ENCODE measurements at places on chromosomes 13 and 19.
A peak's percentile ranks its signal among the peaks of the same experiment; 100 is the strongest.

DNA sequence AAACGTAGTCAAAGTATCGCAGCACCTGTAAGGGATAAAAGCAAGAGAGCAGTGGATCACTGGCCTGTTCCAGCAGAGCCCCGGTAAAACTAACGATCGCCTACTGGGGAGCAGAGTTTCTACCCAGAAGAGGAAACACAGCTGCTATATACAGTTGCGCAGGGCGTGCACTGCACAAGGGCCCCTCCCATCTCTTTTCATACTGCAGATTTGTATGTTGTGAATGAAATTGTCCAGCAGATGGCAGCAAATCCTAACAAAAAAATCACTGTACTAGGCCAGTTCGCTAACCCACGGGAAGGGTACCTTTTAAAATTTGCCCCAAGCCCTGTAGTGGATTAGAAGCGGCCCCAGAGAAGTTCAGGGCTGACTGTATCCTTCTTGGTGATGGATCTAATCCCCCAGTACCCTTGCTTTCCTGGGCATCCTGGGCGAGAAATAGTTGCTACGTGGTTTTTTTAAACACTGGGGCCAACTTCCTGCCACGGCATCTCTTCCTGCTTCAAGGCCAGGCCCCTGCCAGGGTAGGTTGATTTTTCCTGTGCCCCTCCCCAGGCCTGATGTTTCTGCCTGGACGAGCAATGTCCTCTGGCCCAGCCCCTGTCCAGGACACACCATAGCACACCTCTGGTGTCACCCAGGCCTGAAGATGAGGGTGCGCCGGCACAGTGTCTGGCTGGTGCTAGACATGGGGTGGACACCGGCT lies 127.0 kb downstream of the IER2 start:
- DNase-seq: peak; percentile 73

DNA sequence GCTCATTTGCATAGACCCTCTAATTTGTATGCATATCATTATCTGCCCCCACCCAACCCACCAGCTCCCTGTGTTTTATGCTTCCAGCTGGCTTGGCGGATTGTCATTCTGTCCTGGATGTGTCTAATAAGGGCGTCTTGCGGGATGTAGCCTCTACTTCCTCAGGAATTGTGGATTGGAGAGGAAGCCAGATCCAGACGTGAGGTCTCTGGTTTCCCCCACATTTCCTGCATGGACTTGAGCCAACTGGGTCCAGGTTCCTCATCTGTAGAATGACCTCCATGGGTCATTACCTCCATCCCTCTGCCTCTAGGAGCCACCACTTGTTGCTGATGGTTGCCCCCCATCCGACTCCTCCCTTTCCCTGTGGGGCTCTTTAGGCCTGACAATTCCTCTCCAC lies 7.3 kb downstream of the TNFSF14 start:
- DNase-seq: no peak

- DNase-seq: peak; percentile 20
These were observed 3.4 kb downstream of the BSG start for GRCh38 chr19:575527-576506.

- DNase-seq: no peak
These were observed 6.0 kb upstream of the FFAR1 start for GRCh38 chr19:35341565-35342225.

DNA sequence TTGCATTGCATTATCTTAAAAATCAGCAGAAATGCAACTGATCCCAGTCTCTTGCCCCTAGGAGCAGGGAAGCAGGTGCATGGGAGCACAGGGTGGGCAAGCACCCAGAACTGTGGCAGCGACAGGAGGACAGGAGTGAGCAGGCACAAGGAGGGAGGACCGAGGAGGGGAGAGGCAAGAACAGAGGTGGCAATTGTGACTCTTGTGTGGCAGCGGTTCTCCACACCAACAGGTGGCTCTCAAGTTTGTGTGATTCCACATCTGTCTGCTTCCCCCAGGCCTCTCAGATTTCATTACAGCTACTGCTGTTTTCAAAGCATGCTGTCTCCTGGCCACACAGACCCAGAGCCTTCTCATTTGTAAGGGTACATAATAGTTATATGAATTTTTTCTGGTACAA lies 108.5 kb downstream of the STK24 start:
- no peak for DNase-seq

- no peak for DNase-seq
These were observed 18.2 kb upstream of the AKAP8 start for GRCh38 chr19:15397782-15398181.

GRCh38 chr13:24119626-24120508 lies 40.7 kb upstream of the SPATA13 start:
- DNase-seq: no peak

GRCh38 chr13:44894001-44894770 lies 95.1 kb downstream of the NUFIP1 start:
- no peak for DNase-seq

- DNase-seq: no peak
These were observed 144.4 kb upstream of the WASF3 start for GRCh38 chr13:26412936-26413716.

DNA sequence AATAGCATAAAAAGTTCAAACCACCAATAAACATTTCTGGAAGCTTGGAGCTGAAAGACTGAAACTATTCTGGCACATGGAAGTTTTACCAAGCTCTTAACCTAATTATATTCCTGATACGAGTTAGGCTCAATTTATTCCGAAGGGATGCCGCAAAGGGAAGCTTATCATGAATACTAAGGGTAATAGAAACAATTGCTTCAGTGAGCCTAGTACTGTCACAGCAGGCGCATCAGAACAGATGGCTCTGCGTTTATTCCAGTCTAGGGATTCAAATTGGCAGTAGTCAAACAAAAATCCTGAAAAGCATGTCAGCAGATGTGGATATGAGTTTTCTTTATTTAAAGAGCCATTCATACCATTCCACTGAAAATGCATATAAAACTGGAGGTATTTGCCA lies 779.5 kb downstream of the GPC5 start:
- no peak for DNase-seq

DNA sequence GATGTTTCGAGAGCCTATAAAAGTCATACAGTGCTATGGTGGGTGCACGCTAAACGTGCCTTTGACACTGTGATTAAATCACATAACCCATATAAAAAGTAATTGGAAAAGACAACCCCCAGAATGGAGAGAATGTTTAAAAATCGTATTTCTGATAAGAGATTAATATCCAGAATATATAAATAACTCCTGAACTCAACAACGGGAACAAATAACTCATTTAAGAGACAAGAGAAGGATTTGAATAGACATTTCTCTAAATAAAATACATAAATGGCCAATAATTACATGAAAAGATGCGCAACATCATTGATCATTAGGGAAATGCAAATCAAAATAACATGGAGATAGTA lies 37.0 kb upstream of the IGFL4 start:
- no peak for DNase-seq

DNA sequence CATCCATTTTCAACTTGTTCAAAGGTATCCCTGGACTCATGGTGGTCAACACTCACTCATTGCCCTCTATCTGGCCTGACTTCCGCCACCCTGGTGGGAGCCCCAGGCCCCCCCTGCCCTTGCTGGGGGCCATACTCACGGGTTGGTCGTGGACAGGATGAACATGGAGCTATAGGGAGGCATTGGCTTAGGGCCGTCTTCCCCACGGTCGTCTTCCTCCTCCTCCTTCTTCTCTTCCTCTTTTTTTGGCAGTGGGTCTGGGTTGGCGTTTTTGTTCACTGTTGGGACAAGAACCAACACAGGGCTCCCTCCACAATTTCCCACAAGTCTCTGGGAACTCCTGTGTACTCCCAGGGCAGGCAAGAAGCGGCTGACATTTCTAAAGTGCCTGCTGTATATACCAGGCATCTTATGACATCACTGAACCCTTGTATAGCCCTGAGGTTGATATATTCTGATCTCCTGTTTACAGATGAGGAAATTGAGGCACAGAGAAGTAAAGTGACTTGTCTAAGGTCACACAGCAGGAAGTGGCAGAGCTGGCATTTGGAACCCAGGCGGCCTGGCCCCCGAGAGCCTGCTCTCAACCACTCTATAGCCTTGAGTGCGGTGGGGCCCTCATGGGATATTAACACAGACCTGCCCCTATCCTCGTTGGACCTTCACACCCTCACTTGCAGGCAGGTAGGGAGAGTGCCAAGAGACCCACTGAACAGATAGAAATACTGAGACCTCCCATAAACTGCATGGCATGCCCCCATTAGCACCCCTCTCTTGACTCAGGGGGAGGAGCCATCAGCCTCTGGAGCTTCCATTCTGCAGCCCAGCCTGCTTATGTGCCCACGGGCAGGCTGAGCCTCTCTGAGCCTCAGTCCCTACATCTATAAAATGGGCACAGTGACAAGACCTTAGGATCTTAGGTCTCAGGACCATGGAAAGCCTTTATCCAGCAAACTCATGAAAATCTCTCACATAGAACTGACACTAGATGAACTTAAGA lies 135.0 kb downstream of the IER2 start:
- no peak for DNase-seq

- DNase-seq: no peak
These were observed 155.1 kb downstream of the SUCLA2 start for GRCh38 chr13:47845981-47846380.

- no peak for DNase-seq
These were observed 369 bp upstream of the TMC4 start for GRCh38 chr19:54173359-54173699.

DNA sequence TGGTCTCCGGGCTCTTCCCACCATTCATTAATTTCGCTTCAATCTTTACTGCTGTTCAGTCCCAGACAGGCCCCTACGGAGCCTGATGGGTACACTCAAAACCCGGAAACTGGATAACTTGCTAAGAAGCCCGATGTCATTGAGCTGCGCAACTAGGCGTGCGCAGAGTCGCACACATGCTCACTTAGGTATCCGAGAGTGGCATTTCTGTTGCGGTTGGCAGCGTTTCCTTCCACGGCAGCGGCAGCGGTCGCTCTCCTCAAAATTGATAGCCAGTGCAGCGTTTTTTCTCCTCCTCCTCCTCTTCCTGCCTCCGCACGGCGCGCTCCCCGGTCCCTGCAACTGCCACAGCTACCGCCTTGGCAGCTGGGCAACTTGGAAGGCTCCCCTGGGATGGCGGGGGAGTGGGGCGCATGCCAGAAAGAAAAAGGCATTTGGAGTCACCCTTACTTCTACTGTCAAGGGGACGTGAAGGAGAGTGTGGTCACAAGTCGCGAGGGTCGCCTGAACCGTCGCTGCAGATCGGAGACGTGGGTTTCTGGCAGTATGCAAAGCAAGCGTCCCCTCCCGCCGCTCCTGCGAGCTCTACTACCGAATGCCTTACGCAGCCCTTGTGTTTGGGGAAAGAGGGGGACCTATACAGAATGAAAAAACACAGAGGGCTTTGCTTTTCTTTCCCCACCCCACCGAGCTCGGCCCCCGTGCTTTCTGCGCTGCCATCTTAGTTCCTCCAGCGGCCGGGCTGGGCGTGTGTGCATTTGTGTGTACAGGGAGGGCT lies 2.4 kb upstream of the MYCBP2 start:
- peak; percentile 97 for DNase-seq

- DNase-seq: peak; percentile 58
These were observed 301.0 kb downstream of the NDFIP2 start for GRCh38 chr13:79781829-79782540.

GRCh38 chr13:40083841-40084240 lies 428.4 kb downstream of the COG6 start:
- no peak for DNase-seq

DNA sequence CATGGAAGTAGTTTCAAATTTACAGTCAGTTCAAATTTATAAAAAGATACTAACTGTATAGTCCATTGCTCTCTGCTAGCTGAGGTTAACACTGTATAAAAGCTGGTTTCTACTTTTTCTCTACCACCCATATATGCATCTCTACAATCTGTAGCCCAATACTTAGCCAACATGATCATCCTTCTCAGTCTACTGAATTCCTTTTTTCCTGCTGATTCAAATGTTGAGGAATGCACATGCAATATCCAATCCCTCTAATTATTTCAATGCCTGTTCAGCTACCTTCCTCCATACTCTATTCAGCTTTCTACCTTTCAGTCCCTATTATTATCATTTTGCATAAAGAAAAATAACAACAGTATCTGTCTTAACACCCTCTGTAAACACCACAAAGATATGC lies 15.6 kb downstream of the KPNA3 start:
- DNase-seq: peak; percentile 55

GRCh38 chr19:55668603-55669348 lies 6.2 kb upstream of the EPN1 start:
- no peak for DNase-seq

DNA sequence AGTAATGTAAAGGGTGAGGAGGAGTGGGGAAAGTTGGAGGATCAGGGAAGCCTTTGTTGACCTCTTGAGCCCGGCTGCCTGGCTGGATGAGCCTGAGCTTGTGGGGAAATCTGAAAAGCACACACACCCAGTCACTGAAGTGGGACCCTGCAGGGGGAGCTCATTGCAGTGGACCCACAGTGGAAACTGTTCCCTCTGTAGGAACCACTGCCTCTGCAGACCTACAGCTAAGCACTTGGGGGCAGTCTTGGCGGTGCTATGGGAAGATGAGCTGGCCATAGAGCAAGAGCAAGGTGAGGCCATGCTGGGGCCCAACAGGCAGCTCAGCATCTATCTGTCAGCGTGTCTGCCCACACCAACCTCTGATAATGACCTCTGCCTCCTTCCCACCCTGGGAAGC lies 294.8 kb downstream of the TSHZ3 start:
- DNase-seq: peak; percentile 73

GRCh38 chr19:48868114-48868886 lies at the start of gene PLEKHA4:
Gene PLEKHA4 (minus strand): TSS chr19:48868617. CDS start chr19:48867620, 997 bp downstream.
- peak; percentile 51 for DNase-seq

GRCh38 chr13:87975035-87975434 lies 303.9 kb downstream of the SLITRK5 start:
- no peak for DNase-seq

DNA sequence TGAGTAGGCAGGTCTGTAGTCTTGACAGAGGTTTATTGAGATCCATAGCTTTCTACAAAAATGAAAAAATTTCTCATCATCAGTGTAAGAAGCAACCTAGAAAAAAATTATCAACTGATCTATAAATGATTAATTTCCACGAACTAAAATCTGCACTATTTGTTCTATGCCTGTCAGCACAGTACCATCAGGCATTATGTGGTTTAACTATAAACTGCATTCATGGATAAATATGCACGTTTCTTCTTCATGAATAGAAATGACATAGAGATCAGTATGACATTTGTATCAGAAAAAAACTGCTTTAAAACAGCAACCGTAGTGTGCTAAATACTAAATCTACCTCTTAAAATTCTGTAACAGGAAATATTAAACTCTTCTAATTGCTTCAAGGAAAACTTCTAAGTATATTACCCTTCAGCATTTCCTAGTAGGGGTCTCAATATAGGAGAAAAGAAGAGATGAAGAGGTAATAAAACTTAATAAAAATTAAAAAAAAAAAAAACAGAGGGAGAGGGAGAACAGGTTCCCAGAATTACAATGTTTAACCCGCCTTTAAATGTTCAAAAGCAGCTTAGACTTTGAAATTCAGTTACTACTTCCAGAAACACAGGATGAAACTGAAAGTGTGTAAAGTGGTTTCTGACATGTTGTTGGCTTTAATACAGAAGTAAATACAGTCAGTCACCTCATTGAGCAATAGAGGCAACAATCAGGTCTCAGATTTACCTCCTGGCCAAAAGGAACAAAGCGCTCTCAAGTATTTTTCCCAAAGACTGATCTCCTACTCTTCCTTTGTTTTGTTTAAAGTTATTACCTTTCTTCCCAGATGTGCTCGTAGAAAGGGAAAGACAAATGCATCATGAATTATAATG lies 144.4 kb downstream of the DIAPH3 start:
- DNase-seq: no peak
